ENCODE measurements at places on chromosomes 1 and 21.

DNA sequence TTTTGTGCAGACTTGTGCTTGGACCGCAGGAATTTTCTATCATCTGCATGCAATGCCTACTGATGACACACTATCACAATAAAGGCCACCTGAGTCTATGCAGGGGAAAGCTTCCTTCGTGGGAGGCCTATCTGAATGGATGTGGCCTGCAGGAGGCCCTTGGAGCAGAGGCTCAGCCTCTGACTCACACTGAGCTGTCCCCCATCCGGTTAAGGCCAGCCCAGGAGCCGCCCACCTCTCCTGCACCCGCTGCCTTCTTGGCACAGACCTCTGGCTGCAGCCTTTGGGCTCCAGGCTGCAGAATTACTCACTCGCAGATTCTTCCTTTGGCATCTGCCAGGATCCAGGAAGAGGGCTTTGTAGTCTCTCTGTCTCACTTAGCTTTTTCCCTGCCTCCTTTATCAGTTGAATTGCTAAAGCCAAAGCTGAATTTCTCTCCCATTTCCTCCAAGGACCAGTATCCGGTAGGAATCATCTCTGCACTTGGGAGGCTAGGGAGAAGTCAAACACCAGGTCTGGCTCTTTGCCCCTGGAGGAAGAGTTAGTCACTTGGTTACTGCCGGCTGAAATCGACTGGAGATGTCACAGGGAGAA, 65.1 kb upstream of the JUN start:
- DNase-seq = no peak

GRCh38 chr1:45669379-45669778, 17.0 kb downstream of the GPBP1L1 start:
- no peak for DNase-seq

DNA sequence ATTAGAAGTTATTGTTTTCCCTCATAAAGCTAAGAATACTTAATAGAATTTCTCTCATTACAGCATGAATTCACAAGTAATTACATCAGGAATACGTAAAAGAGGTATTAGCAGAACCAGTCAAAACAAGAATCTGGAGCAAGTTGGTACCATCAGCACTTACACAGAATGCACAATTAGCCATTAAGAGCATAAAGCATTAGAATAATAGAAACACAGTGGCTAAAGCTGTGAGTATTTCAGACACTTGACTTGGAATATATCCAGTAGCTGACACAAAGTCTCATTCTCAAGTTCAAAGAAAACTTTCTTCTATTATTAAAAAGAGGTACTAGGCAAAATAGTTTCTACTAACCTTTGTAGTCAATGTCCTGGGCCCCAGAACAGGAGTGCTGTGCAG, 49.6 kb downstream of the KRTAP19-8 start:
- DNase-seq = no peak

DNA sequence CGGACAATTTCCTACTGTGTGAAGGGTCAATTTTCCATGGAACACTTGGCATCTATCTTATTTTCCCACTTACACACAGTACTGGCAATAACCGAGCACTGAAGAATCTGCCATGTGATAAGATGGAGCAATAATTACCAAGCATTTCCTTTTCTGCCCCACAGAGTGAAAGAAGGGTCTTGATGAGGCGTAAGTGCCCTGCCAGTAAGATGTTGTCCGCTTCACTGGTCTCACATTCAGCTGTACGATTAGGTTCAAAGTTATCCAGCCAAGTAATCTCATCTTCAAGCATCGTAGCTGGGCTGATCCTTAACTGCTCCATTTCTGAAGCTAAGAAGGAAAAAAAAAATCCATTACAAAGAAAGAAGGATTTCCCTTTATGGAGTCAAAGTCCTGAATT, 67.8 kb downstream of the PCSK9 start:
- DNase-seq = no peak

GRCh38 chr1:202131956-202132821, 9.5 kb downstream of the GPR37L1 start:
- no peak for DNase-seq
